Activated CD4-positive, alpha-beta T cell treated with anti-CD3 and anti-CD28 coated beads, Interleukin-10, Interleukin-2, amounts not matched to agents 100 ng/mL and 50 ng/mL, durations not matched to agents 16 hours and 8 hours (primary cell): ENCODE measurements at places on chromosomes 3 and 15.

DNA sequence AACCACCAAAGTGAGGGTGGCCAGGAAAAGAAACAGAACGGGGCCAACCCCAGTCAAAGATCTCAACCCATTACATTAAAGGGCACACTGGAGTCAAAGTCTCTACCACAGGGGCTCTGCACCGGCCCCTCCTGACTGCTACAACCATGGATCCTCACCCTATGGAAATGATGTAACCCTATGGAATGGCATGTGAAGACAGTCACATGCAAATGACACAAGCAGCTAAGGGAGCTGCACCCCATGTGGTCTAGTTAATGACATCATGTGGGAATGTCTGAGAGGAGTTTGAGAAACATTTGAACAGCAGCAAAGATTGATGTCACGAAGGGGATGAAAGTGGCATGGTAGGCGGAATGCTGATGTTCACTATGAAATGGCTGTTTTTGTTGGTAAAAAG, 298.2 kb upstream of the SLCO3A1 start:
- DNase-seq, result no peak

DNA sequence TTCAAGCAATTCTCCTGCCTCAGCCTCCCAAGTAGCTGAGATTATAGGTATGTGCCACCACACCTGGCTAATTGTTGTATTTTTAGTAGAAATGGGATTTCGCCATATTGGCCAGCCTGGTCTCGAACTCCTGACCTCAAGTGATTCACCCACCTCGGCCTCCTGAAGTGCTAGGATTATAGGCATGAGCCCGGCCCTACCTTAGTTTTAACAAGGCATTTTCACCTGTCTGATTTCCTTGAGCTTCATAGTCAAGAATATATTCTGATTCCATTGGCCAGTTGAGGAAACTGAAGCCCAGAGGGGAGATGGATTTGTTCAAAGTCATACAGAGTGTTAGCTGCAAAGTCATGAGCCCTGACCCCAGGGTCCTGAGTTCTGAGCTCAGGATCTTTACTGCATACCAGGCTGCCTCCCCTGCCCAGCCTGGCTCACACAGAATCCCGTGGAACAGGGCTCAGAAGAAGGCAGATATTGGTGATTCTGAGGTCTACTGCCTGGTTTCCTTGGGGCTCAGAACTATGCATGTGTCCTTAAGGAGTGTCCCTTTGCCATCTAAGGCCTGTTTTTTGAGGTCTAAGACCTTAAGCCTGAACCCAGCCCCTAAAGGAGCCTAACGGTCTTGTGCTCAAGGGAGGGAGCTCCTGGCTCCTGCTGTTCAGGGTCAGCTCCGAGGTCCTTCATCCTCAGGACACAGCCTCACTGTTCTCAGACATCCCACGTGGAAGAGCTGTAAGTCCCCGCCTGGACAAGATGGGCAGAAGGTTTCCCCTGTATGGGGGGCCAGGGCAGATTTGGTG, 134.4 kb downstream of the SMAD6 start:
- no peak for DNase-seq

GRCh38 chr3:38966811-38967692, 84.7 kb downstream of the SCN11A start:
- DNase-seq, result no peak

GRCh38 chr3:131494706-131495105, 8.1 kb downstream of the MRPL3 start:
- no peak for DNase-seq

- DNase-seq, result no peak
Measured at GRCh38 chr3:148381051-148381450, 316.7 kb upstream of the AGTR1 start.

- no peak for DNase-seq
Measured at GRCh38 chr3:13556917-13557316, 8.0 kb downstream of the FBLN2 start.

- DNase-seq, result no peak
Measured at GRCh38 chr3:151037746-151038477, 47.6 kb upstream of the MED12L start.

DNA sequence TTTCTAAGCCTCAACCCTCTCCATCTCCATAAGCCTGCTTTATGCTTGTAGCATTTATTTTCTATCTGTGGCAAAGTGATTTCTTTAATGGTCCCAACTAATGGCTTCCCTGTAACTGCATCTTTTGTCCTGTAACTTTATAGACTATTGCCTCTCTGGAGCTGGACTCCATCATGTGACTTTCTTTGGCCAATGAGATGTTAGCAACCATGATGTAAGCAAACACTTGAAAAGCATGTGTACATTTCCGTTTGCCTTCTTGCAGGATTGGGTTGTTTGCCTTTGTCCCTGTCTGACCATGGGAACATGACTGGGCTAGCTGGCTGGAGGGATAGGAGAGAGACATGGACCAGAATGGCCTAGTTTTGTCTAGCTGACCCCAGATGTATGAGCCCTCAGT, 106.0 kb upstream of the LRIG1 start:
- DNase-seq, result no peak

- no peak for DNase-seq
Measured at GRCh38 chr3:178967177-178967532, 104.5 kb downstream of the ZMAT3 start.

- DNase-seq, result no peak
Measured at GRCh38 chr3:159950156-159950898, 38.3 kb upstream of the IL12A start.

DNA sequence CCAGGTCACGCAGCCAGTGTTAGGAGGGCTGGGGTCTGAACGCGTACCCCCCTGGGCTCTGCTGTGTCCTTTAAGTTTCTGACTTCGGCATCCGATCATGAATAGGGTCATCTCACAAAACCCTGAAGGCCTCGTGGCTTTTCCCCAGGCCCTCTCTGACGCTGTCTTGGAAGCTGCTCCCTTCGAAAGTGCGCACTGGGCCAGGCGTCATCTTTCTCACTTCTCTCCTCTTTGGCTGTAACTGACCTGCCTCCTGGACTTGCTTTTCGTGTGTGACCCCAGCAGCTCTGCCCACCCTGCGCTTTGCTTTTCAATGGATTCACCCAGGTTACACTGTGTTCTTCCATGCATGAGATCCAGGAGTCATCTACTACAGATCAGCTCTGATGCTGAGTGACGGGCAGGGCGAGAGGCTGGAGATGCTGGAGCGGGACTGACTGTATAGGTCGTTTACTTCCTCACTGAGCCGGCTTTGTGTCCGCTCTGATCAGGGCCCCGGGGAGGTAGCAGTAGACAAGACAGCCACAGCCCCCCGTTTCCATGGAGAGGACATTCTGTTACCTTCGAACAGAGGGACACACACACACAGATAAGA, 45.0 kb upstream of the PCSK6 start:
- DNase-seq, result no peak

DNA sequence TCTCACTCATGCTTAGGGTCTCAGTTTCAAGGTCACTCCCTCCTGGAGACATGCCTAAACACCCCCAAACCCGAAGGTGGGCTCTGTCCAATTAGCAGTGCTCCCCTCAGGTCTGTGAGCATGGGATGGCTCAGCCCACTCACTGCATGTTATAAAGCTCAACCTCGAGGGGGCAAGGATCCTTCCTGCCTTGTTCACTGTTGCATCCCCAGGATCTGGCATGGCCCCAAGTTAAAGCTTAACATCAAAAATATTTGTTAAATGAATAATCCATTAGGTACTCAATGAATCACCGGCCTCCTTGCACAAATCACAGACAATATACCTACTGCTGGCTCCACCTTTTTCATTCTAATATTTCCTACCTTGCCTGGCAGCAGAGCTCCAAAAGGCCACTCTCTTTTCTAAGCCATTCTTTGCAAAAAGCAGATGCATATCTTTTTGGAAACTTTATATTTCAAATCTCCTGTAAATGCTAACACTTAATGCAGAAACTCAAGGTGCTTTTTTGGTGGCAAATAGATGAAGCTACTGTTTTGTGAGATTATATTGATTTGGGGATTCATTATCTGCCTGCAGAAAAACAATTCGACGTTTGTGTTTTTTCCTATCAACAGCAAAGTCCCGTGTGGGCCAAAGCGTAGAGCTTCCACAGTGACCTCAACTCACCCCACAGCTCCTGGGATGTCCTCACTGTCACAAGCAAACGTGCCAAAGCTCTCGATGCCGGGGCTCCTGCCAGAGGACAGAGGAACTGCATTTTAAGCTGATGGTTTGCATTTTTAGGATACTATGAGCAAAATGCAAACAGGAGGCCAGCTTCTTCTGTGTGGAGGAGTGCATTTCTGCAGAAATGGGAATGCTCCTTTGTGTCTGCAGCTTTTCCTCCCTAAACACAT, 35.4 kb downstream of the PCOLCE2 start:
- DNase-seq, result no peak

DNA sequence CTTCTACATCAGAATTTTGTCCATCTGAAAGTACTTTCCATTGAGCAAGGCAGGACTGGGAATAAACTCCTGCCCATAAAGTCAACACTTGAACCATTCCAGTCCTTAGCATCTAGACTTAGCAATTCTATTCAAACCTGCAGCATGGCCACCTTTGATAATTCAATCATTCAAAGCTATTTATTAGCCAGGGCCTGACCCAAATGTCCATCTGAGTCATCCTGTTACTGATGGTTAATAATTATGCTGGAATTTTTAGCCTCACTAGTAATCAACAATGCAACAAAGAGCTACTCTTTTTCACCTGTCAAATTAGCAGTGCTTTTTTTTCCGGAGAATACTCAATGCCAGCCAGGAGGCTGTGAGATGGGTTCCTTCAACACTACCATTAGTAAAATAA, 72.7 kb upstream of the SNRK start:
- no peak for DNase-seq

GRCh38 chr15:89754361-89755154, 3.5 kb upstream of the MESP1 start:
- no peak for DNase-seq

DNA sequence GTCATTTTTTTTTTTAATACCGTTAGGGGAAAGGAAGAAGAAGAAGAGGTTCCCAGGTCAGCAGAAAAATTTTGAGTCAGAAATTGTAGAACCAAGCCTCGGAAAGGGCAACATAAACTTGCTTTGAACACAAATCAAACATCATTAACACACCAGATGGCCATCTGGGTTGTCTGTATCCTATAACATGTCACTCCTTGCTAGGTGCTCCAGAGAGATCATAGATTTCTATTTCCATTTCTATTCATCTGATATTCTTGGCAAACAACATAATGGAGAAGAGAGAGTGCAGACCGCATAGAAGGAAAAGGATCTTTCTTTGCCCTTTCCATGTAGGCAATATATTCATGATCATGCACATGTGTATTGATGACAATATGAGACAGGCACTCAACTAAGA, 129.5 kb upstream of the STT3B start:
- DNase-seq, result no peak

GRCh38 chr3:105505170-105505569, 138.5 kb downstream of the ALCAM start:
- DNase-seq, result no peak

- peak; percentile 64 for DNase-seq
Measured at GRCh38 chr3:195558602-195559001, 15.5 kb upstream of the PPP1R2 start.

DNA sequence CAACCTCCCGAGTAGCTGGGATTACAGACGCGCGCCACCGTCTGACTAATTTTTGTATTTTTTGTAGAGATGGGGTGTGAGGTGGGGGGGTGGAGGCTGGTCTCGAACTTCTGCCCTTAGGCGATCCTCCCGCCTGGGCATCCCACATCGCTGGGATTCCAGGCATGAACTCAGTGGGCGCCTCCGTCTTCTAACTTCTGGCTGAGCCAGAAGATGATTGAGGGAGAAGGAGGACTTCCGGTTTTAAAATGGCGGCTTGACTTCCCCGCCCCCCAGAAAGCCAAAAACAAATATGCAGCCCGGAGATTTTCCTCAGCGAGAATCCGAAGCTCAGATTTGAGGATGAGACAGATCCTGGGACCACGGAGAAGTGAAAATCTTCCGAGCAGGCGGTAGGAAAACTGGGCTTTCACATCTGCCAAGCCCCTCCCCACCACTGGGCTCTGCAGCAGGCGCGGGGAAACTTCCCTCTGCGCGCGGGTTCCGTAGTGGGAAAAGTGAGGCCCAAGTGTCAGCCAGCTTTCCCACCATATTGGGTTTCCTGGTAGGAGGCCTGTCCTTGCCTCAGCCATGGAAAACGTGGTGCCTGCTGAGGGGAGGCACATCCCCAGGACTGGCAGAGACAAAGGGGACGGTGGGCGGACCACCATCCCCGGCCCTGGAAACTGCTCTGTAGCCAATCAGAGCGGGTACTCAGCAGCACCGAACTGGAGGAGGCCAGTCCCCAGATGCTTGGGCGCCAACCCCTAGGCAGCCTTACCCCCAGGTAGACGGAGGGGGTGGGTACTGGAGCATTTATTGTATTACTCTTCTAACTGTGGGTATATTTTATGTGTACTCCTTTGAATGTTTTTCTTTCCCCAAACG, 17.3 kb downstream of the CHST14 start:
- no peak for DNase-seq

GRCh38 chr3:18223571-18223970, 201.6 kb downstream of the SATB1 start:
- DNase-seq, result peak; percentile 13

DNA sequence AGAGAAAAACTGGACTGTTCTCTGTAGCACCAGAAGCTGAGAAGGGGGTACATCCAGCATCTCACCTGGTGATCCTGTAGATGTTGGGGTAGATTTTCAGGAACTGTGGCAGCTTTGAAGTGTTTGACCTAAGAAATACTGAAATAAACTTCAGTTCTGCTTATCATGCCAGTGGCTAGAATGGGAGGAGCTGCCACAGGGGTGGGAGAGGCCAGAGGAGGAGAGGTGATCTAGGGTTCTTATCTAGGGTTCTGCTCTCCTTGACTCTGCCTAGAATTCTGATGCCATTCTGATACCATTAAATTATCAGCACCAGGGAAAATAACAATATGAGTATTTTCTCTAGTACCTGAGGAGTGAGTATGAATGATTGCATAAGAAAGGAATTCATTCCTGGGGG, 10.2 kb upstream of the CPOX start:
- DNase-seq, result no peak

- DNase-seq, result peak; percentile 80
Measured at GRCh38 chr3:141303481-141304223, 64.7 kb upstream of the ZBTB38 start.

GRCh38 chr15:41856716-41857115, 18.1 kb downstream of the PLA2G4B start:
- DNase-seq, result no peak

- peak; percentile 97 for DNase-seq
Measured at GRCh38 chr3:143001369-143002082, at the start of gene U2SURP. U2SURP (plus strand) TSS chr3:143001570; CDS start chr3:143001629, 59 bp downstream.

DNA sequence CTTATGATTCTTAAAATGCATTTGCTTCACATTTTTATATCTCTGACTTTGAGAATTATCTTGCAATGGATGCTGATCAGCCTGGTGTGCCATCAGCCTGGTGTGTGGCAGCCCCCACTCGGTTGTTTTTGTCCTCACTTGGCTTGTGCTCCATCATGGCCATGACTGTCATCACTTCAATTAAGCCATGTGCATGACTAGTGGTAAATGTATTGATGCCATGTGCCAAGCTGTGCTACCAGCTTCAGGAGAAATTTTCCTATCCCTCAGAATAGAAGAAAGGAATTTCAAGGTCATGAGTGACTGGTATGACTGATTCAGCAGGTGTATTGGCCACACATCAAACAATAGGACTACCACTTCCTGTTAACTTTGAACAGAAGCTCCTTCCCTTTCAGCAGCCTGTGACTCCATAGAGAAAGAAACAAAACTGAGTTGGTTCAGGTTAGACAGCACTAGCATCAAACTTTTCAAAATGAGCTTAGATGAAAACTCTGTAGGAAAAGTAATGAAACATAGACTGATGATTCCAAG, 251.7 kb downstream of the GRM7 start:
- DNase-seq, result no peak
